ENCODE measurements at places on chromosomes 11 and 22.

DNA sequence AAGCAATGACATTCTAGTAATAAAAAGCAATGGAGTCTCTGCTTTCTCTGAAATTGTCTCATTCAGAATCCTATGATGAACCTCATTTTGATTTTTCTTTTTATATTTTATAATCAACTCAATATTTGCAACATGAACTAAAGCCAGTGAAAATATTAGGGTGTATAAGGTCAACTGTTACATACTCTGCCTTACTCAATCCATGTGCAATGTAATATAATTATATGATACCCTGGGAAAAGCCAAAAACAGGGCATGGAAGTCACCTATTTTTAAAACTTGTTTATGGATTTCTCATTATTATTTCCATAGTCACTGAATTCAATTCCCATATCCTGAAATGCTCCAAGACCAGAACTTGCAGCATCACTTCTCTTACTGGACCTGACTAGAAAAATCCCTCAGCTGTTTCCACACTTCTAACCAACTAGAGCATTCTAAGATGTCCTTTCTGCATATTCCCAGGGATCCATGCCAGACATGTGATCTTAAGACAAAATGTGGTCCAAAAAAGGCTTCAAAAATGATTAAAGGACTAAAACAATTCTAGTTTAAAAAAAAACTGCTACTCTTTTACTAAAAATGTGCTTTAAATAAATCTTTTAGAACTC, 97.3 kb downstream of the GUCY1A2 start:
- DNase-seq, result no peak

DNA sequence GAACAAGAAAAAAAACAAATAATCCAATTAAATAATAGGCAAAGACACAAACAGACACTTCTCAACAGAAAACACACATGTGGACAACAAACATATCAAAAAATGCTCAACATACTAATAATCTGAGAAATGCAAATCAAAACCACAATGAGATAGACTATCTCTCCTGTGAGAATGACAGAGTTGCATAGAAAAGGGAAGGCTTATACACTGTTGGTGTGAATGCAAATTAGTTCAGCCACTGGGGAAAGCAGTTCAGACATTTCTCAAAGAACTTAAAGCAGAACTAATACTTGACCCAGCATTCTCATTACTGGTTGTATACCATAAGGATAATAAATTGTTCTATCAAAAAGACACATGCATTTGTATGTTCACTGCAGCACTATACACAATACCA, 637.8 kb upstream of the LUZP2 start:
- DNase-seq, result no peak

DNA sequence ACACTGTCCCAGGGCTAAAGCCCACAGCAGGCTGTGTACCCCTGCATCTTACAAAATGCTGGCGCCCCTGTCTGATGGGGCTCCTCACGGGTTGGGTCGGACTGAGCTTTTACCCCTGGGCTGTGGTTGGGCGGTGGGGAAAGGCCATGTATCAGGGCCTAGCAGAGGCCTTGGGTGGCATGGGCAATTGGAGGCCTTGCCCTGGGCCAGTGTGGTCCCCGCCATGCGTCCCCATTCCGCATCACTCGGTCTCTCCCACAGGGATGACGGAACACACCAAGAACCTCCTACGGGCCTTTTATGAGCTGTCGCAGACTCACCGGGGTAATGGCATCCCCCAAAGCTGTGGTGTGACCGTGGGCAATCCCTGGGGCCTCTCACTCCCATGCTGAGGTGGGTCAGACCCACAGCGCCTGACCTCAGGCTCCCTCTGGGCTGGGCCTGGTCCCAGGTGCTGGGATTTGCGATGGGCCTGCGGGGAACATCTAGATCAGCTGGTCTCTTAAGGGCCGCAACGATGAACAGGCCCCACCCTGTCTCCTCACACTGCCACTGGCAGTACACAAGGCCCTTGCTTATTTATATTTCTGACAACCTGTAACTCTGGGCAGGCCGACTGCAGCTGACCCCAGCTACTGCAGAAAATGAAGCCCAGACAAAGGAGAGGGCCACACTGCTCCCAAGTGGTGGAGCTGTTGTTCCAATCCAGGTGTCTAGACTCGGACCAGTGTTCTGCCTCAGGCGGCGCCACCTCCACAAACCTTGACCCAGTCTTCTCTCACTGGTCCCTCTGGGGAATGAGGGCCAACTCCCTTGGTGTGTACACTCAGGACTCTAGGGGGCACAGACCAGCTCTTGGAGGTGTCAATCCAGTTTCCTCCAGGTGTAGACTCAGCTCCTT, 12.3 kb downstream of the SLC16A8 start:
- DNase-seq, result no peak

- DNase-seq, result no peak
These were observed 39.4 kb downstream of the IRAG1 start for GRCh38 chr11:10653946-10654810.

DNA sequence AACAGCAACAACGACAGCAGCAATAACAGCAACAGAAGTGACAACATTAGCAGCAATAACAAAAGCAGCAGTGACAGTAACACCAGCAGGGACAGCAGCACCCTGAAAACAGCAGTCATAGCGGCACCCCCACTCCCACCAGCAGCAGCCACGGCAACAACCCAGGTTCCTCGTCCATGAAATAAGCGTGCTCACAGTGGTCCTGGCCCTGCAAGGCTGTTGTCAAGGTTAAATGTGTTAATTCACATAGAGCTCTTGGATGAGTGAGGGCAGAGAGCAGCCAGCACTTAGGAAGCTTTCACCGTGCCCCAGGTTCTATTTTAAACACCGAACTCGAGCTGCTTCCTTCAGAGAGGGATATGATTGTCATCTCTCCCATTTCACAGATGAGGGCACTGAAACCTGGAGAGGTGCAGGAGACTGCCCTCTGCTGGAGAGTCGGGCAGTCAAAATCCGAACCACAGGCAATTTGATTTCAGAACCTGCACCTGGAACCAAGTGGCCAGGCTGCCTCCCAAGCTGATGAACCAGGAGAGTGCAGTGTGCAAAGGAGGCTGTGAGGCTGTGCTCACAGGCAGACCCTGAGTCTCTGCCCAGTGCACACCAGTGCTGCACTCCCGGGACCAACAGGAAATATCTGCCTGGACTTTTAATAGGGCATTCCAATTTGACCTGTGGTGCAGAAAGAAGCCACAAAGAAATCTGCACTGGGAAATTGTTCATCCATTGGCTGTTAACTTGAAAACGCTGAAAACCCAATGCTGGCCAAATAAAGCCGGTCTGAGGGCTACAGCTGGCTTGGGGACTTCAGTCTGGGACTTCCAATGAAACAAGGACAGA, 22.9 kb upstream of the FGF3 start:
- DNase-seq, result peak; percentile 6

DNA sequence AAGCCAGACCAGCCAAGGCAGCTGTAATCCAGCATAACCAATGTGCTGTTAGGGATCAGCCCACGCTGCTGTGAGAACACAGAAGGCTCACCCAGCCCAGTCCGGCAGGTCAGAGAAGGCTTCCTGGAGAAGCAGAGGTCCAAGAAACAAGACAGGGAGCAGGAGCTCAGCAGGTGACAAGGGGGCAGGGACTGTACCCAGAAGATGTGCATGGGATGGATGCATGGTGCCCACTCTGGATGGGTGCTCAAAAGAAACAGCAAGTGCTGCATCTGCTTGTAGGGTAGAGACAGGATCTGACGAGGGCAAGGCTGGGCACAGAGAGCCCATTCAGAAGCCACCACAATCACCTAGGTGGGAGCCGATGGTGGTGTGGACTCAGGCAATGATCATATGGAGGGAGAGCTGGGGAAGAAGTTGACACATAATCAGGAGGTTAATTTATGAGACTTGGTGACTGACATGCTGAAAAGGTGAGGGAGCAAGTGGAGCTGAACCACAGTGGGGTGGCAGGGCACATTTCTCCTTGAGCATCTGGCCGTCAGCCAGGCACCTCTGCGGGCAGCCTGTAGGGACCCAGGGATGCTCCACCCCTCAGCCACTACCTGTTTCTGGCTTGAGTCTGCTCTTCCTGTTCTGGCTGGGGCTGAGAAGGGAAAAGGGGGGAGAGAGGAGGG, 102.3 kb upstream of the DRD2 start:
- peak; percentile 77 for DNase-seq

DNA sequence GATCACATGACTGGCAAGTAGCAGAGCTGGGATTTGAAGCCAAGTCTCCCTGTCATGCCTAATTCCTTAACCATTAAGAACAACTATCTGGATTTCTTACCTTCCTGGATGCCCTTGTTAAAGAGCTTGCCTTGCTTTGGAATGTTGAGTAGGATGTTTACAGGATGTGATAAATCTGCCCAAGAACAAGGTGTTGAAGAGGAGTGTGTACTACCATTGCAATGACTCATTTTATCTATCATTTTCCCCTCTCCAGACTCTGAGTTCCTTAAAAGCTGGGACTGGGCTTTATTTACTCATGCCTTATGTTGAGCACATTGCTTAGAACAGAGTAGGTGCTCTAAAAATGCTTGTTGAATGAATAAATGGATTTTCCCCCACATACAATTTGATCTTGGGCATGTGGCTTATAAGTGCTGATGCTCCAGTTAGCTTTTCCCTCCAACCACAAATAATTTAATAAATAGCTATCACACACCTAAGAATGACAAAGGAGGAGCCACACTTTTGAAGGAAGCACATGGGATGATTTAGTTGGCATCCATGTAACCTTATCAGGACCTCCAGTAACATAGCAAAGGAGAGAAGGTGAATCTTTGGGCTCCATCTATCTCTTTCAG, 268.6 kb upstream of the SESN3 start:
- no peak for DNase-seq

GRCh38 chr11:69431893-69432738, 49.3 kb upstream of the LINC01488 start:
- DNase-seq, result no peak

GRCh38 chr11:35126000-35126878, 12.7 kb upstream of the CD44 start:
- DNase-seq, result no peak

DNA sequence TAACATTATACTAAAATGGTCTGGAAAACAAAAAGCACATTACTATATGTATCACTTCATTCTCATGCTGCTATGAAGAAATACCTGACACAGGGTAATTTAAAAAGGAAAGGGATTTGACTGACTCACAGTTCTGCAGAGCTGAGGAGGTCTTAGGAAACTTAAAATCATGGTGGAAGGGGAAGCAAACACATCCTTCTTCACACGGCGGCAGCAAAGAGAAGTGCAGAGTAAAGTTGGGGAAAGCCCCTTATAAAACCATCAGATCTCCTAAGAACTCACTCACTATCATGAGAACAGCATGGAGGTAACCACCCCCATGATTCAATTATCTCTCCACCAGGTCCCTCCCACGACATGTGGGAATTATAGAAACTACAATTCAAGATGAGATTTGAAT, 60.0 kb downstream of the FAM181B start:
- no peak for DNase-seq

DNA sequence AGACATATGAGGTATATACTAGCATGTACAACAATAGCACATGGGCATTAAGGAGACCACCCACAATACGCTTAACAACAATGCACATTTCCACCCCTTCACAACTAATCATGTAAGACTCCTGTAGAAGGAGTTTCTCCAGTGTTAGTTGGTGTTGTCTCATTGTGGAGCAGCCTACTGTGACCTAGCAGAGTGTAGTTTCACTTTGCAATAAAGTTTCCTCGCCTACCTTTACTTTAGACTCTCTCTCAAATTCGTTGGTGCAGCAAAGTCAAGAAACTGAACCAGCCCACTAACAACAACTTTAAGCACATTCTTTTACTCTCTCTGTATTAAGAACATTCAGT, 863.6 kb downstream of the FAM181B start:
- no peak for DNase-seq

GRCh38 chr11:75800728-75801361, 14.2 kb upstream of the UVRAG start:
- DNase-seq, result no peak

- DNase-seq, result no peak
These were observed 26.8 kb upstream of the PHLDA2 start for GRCh38 chr11:2955906-2956476.

GRCh38 chr22:45895436-45896152, 81.4 kb downstream of the WNT7B start:
- DNase-seq, result no peak

- no peak for DNase-seq
These were observed 4.7 kb downstream of the NXPE2 start for GRCh38 chr11:114683007-114683406.

DNA sequence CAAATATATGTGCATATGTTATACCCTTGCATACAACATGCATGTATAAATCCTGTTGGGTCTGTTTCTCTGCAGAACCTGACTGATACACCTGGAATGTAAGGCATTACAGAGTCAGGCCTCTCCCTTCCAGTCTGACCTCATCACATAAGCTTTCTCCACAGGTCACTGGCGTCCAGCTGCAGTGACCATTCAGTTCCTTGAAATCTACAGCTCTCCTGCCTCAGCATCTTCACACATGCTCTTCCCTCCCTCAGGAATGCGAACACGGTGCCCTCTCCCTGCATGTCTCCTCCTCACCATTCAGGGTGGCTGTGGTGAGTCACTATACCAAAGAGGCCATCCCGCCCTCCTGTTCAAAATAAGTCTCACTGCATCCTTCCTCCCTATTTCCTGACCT, 657.8 kb upstream of the B3GAT1 start:
- no peak for DNase-seq

DNA sequence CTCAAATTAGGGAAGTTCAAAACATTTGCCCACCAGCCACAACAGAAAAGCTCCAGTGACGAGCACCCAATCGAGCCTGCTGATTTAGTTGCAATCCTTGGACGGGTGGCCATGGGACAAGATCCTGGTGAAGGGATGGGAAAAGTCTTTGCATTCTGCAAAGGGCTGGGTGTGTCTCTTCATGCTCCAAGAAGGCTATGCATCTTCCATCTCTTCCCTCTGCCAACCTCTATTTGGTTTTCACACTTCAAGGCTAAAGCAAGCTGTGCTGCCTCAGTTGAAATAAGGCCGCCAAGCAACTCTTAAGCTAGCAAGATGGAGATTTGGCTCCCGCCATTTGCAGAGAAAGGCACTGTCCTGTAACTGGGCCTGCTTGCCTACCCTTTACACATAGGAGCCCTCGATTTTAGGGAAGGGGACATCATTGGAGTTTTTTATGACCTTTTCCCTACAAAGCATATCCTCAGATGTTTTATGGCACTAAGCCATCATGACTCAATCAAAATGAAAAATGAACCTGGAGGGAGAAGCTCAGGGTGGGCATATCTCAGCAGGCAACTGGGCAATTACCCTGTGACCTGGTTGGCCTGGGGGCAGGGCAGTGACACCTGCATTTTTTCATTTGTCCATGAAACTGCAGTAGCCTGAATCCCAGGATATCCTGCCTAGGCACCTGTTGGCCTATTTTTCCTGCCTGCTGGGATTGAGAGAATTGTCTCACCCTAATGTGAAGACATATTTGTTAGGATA, 45.0 kb upstream of the BLID start:
- no peak for DNase-seq
